ENCODE measurements at places on chromosomes 7 and 10. TPM values are rescaled to one million over a fixed set of nuclear protein-coding genes. Genes with fewer than 3 reads are reported as not detected.

DNA sequence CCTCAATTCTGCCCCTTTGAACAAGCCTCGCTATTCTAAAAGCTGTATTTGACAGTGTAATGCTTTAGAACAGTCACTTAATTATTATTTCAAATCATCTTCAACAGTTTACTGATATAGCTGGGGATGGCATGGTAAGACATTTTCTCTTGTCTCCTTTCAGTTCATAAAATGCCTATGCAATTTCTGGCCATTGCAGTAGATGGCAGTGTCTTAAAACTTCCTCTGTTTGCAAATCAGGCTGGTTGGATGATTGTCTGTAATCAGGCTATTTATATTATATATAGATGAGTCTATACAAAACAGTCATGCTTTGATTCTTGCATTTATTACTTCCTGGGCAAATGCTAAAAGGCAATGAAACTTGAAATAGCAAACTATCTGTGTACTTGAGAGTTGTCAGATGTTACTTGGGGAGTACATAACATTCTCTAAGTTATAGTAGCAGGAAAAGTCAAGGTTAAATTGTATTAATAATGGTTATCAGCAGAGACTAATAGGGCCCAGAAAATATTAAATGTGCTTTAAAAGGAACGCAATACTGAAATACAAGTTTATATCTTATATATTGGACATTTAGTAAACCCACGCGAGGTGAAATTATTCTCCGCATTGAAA lies 55.5 kb upstream of the LHFPL3 start:
- no peaks in the 10 kb centered on the region for H3K4me1 ChIP-seq
- no peaks in the 10 kb centered on the region for H3K36me3 ChIP-seq
- no peak overlapping the region for H3K27ac ChIP-seq
- H3K4me3 ChIP-seq: no peak overlapping the region
- DNase-seq: peak; percentile 24
- H3K27me3 ChIP-seq: no peaks in the 10 kb centered on the region

DNA sequence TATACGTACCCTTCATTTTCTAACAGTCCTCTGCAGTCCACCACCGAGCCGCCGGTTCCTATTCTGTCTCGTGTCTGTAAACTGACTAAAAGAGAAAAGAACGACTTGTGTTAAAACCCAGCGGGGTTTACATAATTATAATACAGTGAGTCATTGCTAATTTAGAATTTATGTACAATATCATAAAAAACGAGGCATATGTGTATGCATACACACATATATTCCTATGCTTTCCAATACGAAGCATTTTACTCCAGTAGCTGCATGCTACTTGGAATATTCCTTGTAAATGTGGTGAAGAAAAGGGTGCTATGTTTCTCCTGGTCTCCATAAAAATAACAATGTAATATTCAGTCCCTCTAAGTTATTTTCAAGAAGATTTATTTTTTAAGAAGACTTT lies 89.1 kb downstream of the SMURF1 start:
- H3K27ac ChIP-seq: no peak overlapping the region
- no peak for DNase-seq
- H3K27me3 ChIP-seq: no peaks in the 10 kb centered on the region
- no peak overlapping the region for H3K4me3 ChIP-seq

Gene SUGCT
- total RNA-seq: 1.1 TPM

GRCh38 chr7:1512781-1513656 lies 8.8 kb upstream of the INTS1 start:
- DNase-seq: peak; percentile 68
- H3K27me3 ChIP-seq: peaks cover 14% of the 10 kb centered on the region
- H3K4me3 ChIP-seq: no peak overlapping the region
- H3K4me1 ChIP-seq: peaks cover 51% of the 10 kb centered on the region
- H3K27ac ChIP-seq: peak overlapping the region; percentile 44

DNA sequence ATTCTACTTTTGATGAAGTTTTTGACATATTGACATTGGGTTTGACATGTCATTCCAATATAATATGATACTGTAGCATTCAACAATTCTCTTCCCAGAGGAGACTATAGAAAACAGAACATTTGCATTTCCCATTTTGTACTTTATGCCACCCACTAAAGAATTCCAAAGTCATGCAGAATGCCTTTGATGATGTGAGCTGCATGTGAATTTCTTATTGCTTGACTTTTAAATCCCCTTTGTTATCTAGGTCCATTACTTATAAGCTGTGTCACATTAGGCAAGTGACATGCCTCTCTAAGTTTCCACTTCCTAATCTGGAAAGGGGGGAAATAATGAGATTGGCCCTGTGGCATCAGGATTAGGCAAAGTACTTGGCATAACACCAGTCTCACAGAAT lies 436.7 kb downstream of the AUTS2 start:
- no peak overlapping the region for H3K27ac ChIP-seq
- H3K4me1 ChIP-seq: no peaks in the 10 kb centered on the region
- no peak overlapping the region for H3K4me3 ChIP-seq
- no peaks in the 10 kb centered on the region for H3K27me3 ChIP-seq
- H3K36me3 ChIP-seq: no peaks in the 10 kb centered on the region

- peaks cover 68% of the 10 kb centered on the region for H3K36me3 ChIP-seq
- no peak overlapping the region for H3K27ac ChIP-seq
- DNase-seq: no peak
- H3K27me3 ChIP-seq: no peaks in the 10 kb centered on the region
- no peak overlapping the region for H3K4me3 ChIP-seq
These were observed 15.3 kb downstream of the IGF2BP3 start for GRCh38 chr7:23454881-23455526.

- peaks cover 24% of the 10 kb centered on the region for H3K4me1 ChIP-seq
- H3K27ac ChIP-seq: no peak overlapping the region
- no peak for DNase-seq
- H3K36me3 ChIP-seq: no peaks in the 10 kb centered on the region
These were observed 10.3 kb upstream of the IFIT1B start for GRCh38 chr10:89367529-89367928.

DNA sequence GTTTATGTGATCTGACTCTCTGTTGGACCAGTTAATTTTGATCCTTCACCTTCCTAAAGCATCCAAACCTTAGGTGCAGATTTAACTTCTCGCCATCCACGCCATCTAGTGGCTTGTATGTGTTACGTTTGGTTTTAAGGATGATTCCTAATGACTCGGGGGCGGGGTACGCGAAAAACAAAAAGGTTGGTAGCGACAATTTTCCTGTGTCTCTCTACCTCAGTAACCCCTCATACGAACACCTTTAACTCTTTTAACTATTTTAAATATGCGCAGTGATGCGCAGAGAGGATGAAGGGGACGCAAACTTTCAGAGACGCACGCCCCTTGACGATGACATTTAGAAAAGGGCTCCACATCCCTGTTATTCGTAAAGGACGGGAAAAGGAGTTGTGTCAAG lies 714 bp upstream of the KCND2 start:
- H3K27me3 ChIP-seq: peaks cover 13% of the 10 kb centered on the region
- no peaks in the 10 kb centered on the region for H3K4me1 ChIP-seq
- H3K4me3 ChIP-seq: no peak overlapping the region
- H3K27ac ChIP-seq: no peak overlapping the region
- H3K36me3 ChIP-seq: no peaks in the 10 kb centered on the region
- peak; percentile 60 for DNase-seq

DNA sequence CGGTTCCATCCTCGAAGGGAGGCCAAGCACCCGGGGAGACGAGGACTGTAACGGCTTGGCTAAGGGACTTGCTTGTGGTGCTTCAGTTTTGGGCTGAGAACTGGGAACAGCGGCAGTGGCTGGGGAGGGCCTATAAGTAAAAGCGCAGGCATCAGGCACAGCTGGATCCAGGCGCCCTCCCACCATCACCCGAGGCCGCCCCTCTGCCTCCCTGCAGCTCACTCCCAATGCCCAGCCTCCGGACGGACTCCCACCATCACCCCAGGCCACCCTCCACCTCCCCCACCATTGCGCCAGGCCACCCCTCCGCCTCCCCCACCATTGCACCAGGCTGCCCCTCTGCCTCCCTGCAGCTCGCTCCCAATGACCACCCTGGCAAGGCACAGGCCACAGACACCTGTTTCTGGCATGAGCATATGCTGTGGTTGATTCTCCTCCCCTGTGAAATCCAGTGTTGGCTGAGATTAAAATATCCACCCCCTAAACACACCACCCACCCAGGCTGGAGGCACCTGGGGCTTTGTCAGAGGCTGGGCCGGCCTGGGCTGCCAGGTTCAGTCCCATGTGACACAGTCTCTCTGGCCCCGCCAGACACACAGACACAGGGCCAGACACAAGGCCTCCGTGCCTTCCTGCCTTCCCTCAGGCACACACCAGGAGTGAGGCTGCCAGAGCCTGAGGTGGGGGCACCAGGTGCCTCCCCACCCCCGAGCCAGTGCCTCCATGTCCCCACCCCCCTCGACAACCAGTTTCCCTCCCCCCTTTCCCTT lies 16.7 kb downstream of the MICALL2 start:
- DNase-seq: no peak
- H3K36me3 ChIP-seq: peaks cover 81% of the 10 kb centered on the region
- no peak overlapping the region for H3K27ac ChIP-seq
- no peaks in the 10 kb centered on the region for H3K27me3 ChIP-seq
- peaks cover 69% of the 10 kb centered on the region for H3K4me1 ChIP-seq

- no peak overlapping the region for H3K4me3 ChIP-seq
- H3K27ac ChIP-seq: no peak overlapping the region
- peaks cover 15% of the 10 kb centered on the region for H3K4me1 ChIP-seq
- no peaks in the 10 kb centered on the region for H3K36me3 ChIP-seq
These were observed 2.5 kb downstream of the VOPP1 start for GRCh38 chr7:55569797-55570196.

DNA sequence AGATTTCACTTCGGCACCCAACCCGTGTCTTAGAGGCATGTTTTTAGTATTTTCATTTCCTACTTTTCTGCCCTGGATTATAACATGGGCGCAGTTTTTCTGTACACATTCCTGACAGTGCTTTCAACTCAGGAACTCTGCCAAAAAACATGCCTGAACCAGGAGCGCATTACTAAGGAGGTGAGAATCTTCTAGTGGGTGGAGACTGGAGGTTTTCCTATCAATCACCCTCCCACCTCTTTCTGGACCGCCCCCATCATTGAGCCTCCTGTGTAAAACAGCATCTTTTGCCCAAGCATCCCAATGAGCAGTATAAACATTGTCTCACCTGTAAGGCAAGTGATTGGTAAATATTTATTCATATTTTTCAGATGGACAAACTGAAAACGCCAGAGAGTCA lies 53.2 kb downstream of the STK17A start:
- H3K4me1 ChIP-seq: no peaks in the 10 kb centered on the region
- DNase-seq: no peak
- H3K36me3 ChIP-seq: peaks cover 91% of the 10 kb centered on the region
- H3K4me3 ChIP-seq: no peak overlapping the region
- no peak overlapping the region for H3K27ac ChIP-seq

Gene CPN1
- 0.09 TPM for total RNA-seq

DNA sequence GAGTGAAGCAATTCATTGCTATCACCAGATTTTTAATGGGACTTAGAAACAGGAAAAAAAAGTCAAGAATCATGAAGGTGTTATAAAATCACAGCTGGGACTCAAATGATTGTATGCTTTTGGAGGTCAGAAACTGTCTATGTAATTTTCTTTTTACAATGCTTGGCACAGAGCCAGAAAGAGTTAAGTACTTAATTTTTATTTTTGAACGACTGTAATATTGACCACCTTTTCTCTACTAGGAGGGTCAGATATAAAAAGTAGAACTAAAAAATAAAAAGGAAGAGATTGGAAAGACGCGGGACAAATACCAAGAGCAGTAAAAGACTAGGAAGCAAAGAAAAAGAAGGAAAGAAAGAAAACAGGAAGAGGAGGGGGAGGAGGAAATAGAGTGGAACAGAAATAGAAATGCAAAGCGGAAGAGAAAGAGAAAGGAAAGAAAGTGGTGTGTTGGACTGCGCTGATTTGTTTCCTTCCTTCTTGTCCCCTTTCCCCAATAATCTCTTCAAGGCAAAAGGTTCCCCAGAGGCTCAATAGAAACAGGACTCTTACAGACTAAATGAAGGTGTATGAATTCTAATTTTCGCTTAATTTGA lies 23.2 kb upstream of the C1GALT1 start:
- no peaks in the 10 kb centered on the region for H3K27me3 ChIP-seq
- no peak overlapping the region for H3K4me3 ChIP-seq
- DNase-seq: no peak
- no peak overlapping the region for H3K27ac ChIP-seq
- no peaks in the 10 kb centered on the region for H3K36me3 ChIP-seq

Gene ZNF438
- 0.91 TPM for total RNA-seq

Gene TDRD1
- not detected for total RNA-seq

Gene HOXA1
- total RNA-seq: not detected

- no peaks in the 10 kb centered on the region for H3K27me3 ChIP-seq
- no peak for DNase-seq
- no peak overlapping the region for H3K4me3 ChIP-seq
- H3K4me1 ChIP-seq: no peaks in the 10 kb centered on the region
- H3K27ac ChIP-seq: no peak overlapping the region
These were observed 21.8 kb downstream of the ITPRIP start for GRCh38 chr10:104316321-104317099.

DNA sequence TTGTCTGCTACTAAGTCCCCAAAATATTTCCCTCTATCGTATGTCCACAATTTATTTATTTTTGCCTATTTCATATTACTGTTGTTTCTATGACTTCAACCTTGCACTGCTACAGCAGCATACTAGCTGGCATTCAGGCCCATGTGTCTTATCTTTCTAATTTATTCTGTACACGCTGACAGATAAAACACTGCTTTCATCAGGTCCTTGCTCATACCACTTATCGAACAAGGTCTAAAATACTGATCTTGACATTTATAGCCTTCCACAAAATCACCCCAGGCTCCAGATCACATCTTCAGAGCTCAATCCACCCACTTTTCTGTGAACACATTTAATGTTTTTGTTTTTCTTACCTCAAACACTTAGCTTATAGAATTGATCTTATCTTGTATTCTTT lies 374.6 kb downstream of the THSD7A start:
- no peaks in the 10 kb centered on the region for H3K27me3 ChIP-seq
- no peak overlapping the region for H3K4me3 ChIP-seq
- H3K36me3 ChIP-seq: no peaks in the 10 kb centered on the region
- H3K4me1 ChIP-seq: no peaks in the 10 kb centered on the region
- H3K27ac ChIP-seq: no peak overlapping the region
- DNase-seq: no peak

DNA sequence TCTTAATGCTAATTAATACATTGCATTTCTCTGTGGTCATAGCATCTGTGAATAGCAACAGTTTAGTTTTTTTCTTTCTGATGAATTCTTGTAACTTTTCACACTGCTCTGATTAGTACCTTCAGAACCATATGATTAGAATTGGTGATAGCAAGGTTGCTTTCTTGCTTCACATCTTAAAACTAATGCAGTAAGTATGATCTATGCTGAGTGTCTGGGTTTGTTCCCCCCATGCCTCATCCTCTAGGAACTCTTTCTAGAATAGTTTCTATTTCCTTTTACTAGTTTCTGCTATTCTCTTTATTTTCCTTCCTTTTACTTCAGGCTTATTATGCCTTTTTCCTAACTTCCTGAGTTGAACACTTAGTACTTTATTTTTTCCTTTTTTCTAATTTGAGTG lies 32.4 kb downstream of the TES start:
- H3K27ac ChIP-seq: no peak overlapping the region
- no peaks in the 10 kb centered on the region for H3K27me3 ChIP-seq
- H3K4me1 ChIP-seq: no peaks in the 10 kb centered on the region
- DNase-seq: no peak

- no peaks in the 10 kb centered on the region for H3K27me3 ChIP-seq
- no peaks in the 10 kb centered on the region for H3K36me3 ChIP-seq
- H3K4me3 ChIP-seq: no peak overlapping the region
- no peaks in the 10 kb centered on the region for H3K4me1 ChIP-seq
- no peak for DNase-seq
These were observed 31.3 kb downstream of the AFAP1L2 start for GRCh38 chr10:114372995-114373394.

Gene ANKRD2
- not detected for total RNA-seq

- no peaks in the 10 kb centered on the region for H3K4me1 ChIP-seq
- DNase-seq: no peak
- H3K36me3 ChIP-seq: no peaks in the 10 kb centered on the region
- H3K27me3 ChIP-seq: no peaks in the 10 kb centered on the region
- H3K27ac ChIP-seq: no peak overlapping the region
These were observed 100.1 kb upstream of the PTN start for GRCh38 chr7:137443616-137444015.

Gene AKR1C4
- not detected for total RNA-seq

Data from K562 (cell line).